ENCODE measurements at places on chromosomes 16 and 17. TPM values are rescaled to one million over a fixed set of nuclear protein-coding genes. Genes with fewer than 3 reads are reported as not detected.

Gene BRIP1
- total RNA-seq: 5.8 TPM

Gene CLEC18C
- not detected for total RNA-seq

Gene WFDC1
- total RNA-seq: not detected

Gene TIGD7
- 0.86 TPM for total RNA-seq

Gene CLEC10A
- not detected for total RNA-seq

Gene UMOD
- not detected for total RNA-seq

Gene CDH3
- total RNA-seq: 0.23 TPM

All from A549 treated with CpdA at 1 μM for 4 hours (cell line).